ENCODE measurements at places on chromosomes 5 and 9.

DNA sequence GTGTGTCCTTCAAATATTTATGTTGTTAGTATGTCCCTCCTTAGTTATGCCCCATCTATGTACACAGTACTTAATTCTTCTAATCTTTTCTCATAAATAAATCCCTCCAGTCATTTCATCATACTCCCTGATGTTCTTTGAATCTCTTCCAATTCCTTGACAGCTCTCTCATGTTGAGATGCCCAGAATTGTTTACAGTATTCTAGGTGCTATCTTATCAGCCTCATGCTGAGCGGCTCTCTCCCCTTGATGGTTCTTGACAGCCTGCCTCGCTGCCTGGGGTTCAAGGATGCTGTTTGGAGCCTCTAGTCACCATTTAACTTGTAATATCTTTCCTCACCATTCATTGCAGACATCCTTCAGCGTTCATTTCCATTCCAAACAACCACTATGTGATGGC lies 799.2 kb downstream of the BRINP1 start:
- no peak for DNase-seq

- DNase-seq: no peak
Measured at GRCh38 chr5:1527533-1528205, 3.9 kb upstream of the LPCAT1 start.

DNA sequence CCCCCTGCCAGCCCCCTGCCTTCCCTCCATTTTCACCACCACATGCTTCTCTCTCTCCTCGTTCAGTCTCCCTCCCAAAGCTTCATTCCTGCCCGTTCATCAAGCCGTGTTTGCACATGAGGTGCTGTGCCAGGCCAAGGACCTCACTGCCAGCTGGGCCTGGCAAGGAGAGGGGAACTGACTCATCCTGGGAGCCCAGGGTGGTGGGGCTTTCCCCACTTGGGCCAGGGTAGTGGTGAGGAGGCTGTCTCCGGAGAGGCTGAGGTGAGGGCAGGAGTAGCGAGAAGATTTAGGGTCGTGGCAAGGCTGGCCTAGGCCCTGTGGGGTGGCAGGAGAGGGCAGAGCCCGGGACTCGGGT lies 30.4 kb upstream of the NOTCH1 start:
- no peak for DNase-seq

DNA sequence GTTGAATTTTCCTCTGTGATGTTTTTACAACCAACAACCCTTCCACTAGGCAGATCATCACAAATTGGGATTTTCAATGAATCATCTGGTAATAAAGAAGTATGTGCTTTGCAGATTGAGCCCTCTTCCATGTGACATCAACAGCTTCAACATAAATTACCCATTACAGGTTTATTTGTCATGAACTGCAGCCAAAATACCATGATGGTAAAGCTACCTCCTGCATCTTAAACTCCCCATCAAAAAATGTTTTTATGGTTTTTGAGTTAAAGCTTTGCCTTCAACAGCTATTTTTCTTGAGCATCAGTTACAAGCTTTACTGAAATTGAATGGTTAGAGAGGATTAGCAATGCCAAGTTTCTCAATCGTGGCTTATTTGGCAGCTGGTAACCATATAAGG lies 211.4 kb upstream of the TUSC1 start:
- no peak for DNase-seq

DNA sequence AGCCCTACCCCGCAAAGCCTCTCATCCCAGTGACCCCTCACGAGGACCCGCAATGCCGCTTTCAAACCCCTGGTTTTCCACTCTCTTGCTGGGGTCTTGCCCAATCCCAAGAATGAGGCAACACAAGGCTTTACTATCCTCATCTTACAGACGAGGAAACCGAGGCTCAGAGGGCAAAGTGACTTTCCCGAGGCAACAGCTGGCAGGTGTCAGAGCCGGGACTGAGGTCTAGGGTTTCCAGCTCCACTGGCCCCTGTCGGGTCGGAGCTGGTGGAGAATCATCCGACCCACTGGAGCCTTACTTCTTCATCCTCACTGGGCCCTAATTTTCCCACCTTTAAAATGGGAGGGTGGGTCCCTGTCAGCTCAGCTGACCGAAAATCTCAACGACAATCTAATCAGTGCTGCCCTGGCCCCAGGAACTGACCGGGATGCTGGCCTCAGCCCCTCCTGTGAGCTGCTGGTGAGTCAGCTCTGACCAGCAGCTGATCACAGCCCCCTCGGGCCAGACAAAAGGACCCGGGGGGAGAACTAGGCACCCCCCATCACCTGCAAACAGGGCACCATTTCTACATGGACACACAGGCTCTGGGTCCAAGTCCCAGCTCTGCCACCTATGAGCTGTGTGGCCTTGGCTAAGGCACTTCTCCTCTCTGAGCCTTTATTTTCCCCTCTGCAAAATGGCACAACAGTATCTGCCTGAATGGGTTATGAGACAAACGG lies 72.7 kb upstream of the STXBP1 start:
- DNase-seq: no peak

GRCh38 chr5:105789246-105789645 lies 1881.5 kb downstream of the EFNA5 start:
- no peak for DNase-seq

GRCh38 chr9:33198165-33198564 lies 31.0 kb upstream of the B4GALT1 start:
- no peak for DNase-seq
